ENCODE measurements at places on chromosomes 7 and 10. TPM values are rescaled to one million over a fixed set of nuclear protein-coding genes. Genes with fewer than 3 reads are reported as not detected.

DNA sequence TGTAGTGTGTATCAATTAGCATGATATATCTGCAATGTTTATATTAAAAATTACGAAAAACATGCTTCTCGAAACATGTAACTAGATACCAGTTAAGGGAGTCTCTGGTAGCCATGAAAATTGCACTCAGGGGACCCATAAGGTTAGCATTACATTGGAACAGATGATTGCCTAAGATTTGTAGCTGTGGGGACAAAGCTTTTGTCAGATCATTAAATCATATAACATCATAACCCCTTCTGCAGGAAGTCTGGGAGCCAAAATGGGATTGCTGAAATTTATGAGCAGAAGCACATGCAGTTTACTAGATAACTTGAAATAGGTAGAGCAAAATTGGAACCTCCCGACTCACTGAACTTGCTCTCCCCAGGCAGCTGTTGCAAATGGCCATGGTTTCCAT, 235.0 kb upstream of the IGFBP3 start:
- H3K27ac ChIP-seq = peak overlapping the region; percentile 91
- H3K27me3 ChIP-seq = no peaks in the 10 kb centered on the region

DNA sequence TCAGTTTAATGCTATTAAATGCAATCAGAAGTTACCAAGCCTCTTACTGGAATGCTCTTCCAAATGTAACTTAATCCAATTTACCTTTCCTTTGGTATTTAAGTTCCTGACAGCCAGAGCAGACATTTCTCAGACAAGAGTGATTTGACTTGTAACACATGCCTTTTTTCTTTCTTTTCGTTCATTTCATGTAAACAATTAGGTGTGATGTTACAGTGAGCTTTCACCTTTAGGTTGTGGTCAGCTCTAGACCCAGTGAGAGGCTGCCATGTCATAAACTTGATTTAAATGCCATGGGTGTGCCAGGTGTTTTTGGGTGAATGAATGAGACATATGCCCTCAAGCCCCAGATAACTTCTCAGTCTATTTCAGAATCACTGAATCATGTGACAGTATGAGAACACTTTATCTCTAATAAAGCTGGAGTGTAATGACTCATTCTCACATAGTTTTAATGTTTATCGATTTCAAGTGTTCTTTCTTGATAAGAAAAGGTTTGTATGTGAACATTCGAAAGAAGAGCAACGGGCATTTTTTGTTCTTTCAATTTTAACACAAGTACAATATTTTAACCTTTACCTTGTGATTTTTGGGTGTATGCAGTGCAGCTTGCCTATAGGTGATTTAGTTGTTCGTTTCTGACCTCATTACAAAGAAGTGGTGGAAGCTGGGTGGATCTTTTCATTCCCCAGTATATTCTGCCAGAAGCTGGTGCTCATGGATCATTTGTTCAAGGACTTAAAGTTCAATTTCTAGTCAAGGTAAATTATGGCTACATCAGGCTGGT, 61.5 kb downstream of the CHN2 start:
- no peaks in the 10 kb centered on the region for H3K4me1 ChIP-seq
- no peaks in the 10 kb centered on the region for H3K36me3 ChIP-seq
- no peak for DNase-seq
- H3K4me3 ChIP-seq = no peak overlapping the region
- H3K27me3 ChIP-seq = no peaks in the 10 kb centered on the region
- H3K27ac ChIP-seq = no peak overlapping the region

- no peak overlapping the region for H3K27ac ChIP-seq
- H3K4me3 ChIP-seq = no peak overlapping the region
- H3K27me3 ChIP-seq = no peaks in the 10 kb centered on the region
- no peak for DNase-seq
- no peaks in the 10 kb centered on the region for H3K4me1 ChIP-seq
These were observed 10.4 kb upstream of the FAM170B start for GRCh38 chr10:49144058-49144720.

GRCh38 chr10:75887992-75888680, 456.7 kb downstream of the LRMDA start:
- no peaks in the 10 kb centered on the region for H3K4me1 ChIP-seq
- H3K36me3 ChIP-seq = no peaks in the 10 kb centered on the region
- H3K27me3 ChIP-seq = no peaks in the 10 kb centered on the region
- no peak overlapping the region for H3K4me3 ChIP-seq

GRCh38 chr7:6480323-6480660, 32.5 kb upstream of the DAGLB start:
- no peaks in the 10 kb centered on the region for H3K27me3 ChIP-seq
- DNase-seq = no peak
- H3K4me3 ChIP-seq = no peak overlapping the region
- no peak overlapping the region for H3K27ac ChIP-seq
- H3K4me1 ChIP-seq = peaks cover 11% of the 10 kb centered on the region

DNA sequence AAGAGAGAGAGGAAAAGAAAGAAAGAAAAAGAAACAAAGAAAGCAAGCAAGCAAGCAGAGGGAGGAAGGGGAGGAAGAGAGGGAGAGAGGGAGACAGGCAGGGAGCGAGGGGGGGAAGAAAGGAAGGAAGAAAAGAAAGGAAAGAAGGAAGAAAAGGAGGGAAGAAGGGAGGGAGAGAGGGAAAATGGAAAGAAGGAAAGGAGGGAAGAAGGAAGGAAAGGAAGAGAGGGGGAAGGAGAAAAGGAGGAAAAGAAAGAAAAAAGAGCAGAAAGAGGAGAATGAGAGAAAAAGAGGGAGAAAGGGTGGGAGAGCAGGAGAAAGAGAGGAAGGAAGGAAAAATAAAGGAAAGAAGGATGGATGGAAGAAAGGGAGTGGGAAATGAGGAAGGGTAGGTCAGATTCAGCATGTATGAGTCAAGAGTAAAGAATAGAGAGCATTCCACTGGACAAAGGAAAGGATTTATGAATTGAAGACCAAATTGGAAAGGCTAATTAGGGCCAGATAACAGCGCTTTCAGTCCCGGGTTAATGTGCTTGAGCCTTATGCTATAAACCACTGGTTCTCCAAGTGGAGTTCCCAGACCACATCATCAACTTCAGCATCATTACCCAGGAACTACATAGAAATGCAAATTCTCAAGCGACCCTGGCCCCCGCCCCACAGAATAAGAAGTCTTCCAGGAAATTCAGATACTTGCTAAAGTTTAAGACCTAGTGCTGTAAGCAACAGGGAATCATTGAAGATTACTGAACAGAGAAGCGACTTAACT, 85.1 kb downstream of the C10orf90 start:
- no peaks in the 10 kb centered on the region for H3K27me3 ChIP-seq
- no peaks in the 10 kb centered on the region for H3K4me1 ChIP-seq
- no peak overlapping the region for H3K27ac ChIP-seq
- no peak for DNase-seq
- H3K36me3 ChIP-seq = no peaks in the 10 kb centered on the region

DNA sequence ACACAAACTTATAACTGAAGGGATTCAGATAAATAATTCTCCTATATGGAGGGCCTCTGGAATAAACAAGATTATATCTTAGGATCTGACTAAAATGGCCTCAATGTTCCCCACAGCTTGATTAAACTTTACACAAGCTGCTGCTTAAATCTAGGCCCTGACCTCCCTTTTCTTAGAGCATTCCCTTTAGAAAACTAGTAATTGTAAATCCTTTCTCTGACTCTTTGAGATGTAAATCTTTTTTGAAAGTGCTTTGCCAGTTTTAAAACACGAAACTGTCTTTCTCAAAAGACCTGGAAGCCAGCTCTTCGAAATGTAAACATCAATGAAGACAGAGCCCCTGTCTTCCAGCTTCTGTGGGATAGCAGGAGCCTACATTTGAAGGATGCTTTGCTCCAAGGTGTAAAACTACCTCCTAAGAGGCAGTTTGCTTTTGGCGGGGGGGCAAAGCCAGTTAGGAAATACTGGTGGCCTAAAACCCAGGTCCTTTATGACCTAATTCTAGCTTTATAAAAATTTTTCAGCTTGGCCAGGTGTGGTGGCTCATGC, 758.7 kb downstream of the CNTNAP2 start:
- H3K36me3 ChIP-seq = no peaks in the 10 kb centered on the region
- H3K4me1 ChIP-seq = no peaks in the 10 kb centered on the region
- H3K27me3 ChIP-seq = no peaks in the 10 kb centered on the region
- no peak overlapping the region for H3K4me3 ChIP-seq

- no peak for DNase-seq
- no peak overlapping the region for H3K4me3 ChIP-seq
- no peak overlapping the region for H3K27ac ChIP-seq
- no peaks in the 10 kb centered on the region for H3K27me3 ChIP-seq
These were observed 174.5 kb upstream of the HDAC9 start for GRCh38 chr7:18320971-18321567.

- no peak overlapping the region for H3K4me3 ChIP-seq
- H3K4me1 ChIP-seq = no peaks in the 10 kb centered on the region
- no peaks in the 10 kb centered on the region for H3K27me3 ChIP-seq
- DNase-seq = no peak
- H3K36me3 ChIP-seq = no peaks in the 10 kb centered on the region
These were observed 8.4 kb downstream of the FOXL3 start for GRCh38 chr7:298375-298702.

DNA sequence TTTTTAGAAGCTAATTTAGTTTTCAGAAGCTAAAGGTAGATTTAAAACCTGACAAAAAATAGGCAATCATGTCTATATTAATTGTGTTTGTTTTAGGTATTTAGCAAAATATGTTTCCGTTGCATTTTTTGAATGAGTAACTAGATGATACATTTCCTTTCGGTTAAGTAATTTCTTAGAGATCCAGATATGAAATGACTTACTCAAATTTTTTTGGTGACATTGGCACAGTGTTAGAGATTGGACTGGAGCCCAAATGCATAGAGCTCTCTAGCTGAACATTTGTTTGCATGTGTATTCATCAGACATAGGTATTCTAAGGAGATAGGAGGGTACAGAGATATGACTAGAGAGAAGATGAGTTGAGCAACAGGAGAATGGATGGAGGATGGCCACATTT, 1.9 kb downstream of the BUB3 start:
- H3K36me3 ChIP-seq = no peaks in the 10 kb centered on the region
- no peaks in the 10 kb centered on the region for H3K4me1 ChIP-seq
- no peak overlapping the region for H3K4me3 ChIP-seq
- H3K27me3 ChIP-seq = peaks cover 4% of the 10 kb centered on the region

- H3K4me3 ChIP-seq = no peak overlapping the region
- H3K36me3 ChIP-seq = no peaks in the 10 kb centered on the region
- H3K27ac ChIP-seq = no peak overlapping the region
- no peaks in the 10 kb centered on the region for H3K27me3 ChIP-seq
- no peaks in the 10 kb centered on the region for H3K4me1 ChIP-seq
These were observed 63.6 kb downstream of the ANKRD7 start for GRCh38 chr7:118288098-118288497.

DNA sequence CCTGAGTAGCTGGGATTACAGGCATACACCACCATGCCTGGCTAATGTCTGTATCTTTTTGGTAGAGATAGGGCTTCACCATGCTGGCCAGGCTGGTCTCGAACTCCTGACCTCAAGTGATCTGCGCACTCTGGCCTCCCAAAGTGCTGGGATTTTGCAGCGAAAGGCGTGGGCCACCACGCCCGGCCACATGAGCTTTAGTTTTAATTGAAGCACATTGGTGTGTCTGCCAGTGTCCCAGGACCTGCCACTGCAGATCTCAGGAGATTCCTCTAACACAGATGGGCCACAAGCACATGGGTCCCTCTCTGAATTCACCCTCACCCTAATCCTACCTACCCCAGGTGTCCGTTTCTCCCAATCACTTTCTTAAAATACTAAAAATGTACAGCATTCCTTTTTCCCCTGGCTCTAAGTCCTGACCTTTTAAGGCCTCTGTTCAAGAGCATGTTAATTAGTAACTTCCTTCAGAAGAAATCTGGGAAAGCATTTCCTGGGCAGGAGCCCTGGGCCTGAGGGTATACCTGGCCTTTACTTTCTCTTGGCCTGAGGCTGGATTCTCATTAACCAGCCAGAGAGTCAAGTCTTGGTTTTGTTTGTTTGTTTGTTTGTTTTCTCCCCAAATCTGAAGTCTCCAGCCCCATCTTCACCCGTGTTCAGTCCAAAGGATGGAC, 82.6 kb downstream of the PRPF18 start:
- no peaks in the 10 kb centered on the region for H3K27me3 ChIP-seq
- H3K27ac ChIP-seq = peak overlapping the region; percentile 59
- no peak overlapping the region for H3K4me3 ChIP-seq
- peaks cover 8% of the 10 kb centered on the region for H3K36me3 ChIP-seq
- no peaks in the 10 kb centered on the region for H3K4me1 ChIP-seq

GRCh38 chr10:8402576-8402975, 348.1 kb downstream of the GATA3 start:
- no peak overlapping the region for H3K27ac ChIP-seq
- no peaks in the 10 kb centered on the region for H3K36me3 ChIP-seq
- no peaks in the 10 kb centered on the region for H3K4me1 ChIP-seq
- no peak for DNase-seq
- H3K27me3 ChIP-seq = no peaks in the 10 kb centered on the region

DNA sequence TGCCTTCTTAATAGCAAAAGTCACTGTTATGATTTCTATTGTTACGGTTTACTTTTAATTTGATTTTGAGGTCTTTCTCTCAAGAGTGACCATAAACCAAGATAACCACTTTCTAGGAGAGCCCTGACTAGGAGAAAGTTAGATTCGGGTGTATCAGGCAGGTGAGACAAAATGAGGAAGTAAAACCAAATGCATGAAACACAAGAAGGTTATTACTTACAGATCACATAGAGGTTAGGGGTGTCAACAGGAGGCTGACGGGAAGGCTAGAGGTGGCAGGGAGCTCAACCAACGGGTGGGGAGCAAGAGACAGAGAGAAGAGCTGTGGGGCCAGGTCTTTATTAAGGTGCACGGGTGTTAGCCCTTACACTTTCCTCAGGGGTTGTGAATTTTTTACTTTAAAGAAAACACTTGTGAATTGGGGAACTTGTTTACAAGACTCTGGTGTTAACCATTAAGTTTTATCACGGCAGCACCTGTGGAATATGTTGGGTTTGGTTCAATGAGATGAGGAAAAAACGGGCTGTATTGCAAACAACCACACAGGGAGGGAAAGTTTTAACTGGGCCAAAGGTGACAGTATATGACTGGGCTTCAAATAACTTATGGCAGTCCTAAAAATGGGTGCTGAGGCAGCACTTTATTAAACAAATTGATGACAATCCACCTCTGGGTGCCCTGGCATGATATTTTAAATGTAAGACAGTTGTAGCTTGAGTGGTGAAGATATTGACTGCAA, 154.9 kb downstream of the SDHAF3 start:
- DNase-seq = no peak
- no peaks in the 10 kb centered on the region for H3K27me3 ChIP-seq
- no peak overlapping the region for H3K4me3 ChIP-seq
- H3K27ac ChIP-seq = no peak overlapping the region
- H3K36me3 ChIP-seq = no peaks in the 10 kb centered on the region
- H3K4me1 ChIP-seq = no peaks in the 10 kb centered on the region

Gene NPY4R
- total RNA-seq = not detected

Gene ANKRD7
- not detected for total RNA-seq

Gene KAZALD1
- 0.31 TPM for total RNA-seq

Gene PLEKHS1
- not detected for total RNA-seq

All from right lobe of liver (tissue), 6 donors.